Fibroblast of skin of abdomen (primary cell): ENCODE measurements at places on chromosomes 3 and 15.
A peak's percentile ranks its signal among the peaks of the same experiment; 100 is the strongest.

GRCh38 chr3:41331041-41331440, 131.7 kb downstream of the CTNNB1 start:
- no peak for DNase-seq

- DNase-seq = peak; percentile 29
Observed at GRCh38 chr15:85380812-85381642, 624 bp downstream of the AKAP13 start.

DNA sequence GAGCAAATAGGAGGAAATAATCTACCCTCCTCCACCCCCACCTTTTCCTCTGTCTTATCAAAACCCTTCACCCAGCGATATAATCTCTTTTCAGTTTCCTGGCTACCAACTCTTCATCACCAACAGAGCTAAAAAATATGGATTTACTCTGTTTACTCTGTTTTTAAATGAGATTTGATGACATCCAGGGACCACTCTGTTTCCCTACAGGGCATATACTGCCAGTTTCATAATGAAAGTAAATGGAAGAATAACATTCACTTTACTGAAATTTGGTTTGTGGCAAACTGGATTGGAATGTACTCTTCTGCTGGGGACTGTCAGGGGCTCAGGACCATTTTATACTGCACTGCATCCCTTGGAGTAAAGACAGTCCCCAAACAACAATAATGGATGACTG, 80.1 kb upstream of the PTX3 start:
- DNase-seq = no peak

- no peak for DNase-seq
Observed at GRCh38 chr3:55812394-55813013, 325.4 kb upstream of the WNT5A start.

DNA sequence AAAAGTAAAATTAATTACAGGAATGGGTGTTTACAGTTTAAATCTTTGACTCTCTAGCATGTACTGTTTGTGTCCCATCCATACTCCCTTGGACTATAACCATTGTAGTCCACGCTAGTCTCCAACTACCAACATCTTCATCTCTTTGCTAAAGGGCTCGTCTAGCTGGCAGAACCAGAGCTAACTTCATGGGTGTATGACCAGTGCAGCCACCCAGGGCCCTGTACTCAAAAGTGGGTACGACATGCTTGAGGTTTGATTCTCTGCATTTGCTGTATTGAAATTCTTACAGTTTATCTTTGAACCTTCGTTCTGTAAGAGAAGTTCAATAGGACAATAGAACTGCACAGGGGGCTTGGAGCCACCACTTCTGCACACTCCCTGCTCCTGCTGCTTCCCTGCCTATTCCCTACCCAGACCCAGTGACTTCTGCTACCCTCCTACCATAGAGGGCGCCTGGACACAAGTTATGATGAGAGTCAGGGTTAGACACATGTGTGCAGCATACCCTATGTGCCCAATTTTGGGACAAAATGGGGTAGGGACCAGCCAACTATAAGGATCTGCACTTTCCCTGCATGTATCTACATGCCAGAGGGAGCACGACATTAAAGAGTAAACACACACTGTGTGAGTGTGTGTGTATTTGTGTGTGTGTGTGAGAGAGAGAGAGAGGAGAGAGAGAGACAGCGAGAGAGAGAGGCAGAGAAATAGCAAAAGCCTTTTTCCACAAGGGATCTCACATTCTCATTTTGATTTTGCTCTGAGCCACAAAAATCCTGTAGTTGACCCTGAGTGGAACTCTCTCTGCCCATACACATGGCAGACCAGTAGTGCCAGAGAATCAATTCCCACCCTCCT, 59.0 kb upstream of the NECTIN3 start:
- DNase-seq = no peak

DNA sequence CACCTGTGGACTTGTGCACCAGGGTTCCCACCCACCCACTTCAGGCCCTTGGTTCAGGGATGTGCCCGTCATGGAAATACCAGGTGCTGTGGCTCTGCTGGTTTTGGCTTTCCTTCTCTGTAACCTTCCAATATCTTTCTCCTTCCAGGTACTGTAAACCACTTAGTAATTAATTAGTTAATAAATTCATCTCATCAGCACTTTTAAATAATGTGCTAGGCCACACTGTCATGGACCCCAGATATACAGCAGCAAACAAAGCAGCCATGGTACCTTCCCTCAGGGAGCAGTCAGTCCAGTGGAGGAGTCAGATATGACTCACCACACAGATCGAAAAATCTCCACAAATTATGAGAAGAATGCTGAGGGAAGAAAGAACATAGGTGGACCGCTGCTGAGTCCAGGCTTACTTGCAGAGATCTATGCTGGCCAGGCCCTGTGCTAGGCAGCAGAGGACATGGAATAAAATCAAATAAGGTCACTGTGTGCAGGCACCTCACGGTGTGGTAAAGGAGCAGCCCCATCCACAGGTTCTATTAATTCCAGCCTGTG, 6.8 kb upstream of the GATA2 start:
- DNase-seq = peak; percentile 38
